ENCODE measurements at places on chromosomes 13 and 19.

DNA sequence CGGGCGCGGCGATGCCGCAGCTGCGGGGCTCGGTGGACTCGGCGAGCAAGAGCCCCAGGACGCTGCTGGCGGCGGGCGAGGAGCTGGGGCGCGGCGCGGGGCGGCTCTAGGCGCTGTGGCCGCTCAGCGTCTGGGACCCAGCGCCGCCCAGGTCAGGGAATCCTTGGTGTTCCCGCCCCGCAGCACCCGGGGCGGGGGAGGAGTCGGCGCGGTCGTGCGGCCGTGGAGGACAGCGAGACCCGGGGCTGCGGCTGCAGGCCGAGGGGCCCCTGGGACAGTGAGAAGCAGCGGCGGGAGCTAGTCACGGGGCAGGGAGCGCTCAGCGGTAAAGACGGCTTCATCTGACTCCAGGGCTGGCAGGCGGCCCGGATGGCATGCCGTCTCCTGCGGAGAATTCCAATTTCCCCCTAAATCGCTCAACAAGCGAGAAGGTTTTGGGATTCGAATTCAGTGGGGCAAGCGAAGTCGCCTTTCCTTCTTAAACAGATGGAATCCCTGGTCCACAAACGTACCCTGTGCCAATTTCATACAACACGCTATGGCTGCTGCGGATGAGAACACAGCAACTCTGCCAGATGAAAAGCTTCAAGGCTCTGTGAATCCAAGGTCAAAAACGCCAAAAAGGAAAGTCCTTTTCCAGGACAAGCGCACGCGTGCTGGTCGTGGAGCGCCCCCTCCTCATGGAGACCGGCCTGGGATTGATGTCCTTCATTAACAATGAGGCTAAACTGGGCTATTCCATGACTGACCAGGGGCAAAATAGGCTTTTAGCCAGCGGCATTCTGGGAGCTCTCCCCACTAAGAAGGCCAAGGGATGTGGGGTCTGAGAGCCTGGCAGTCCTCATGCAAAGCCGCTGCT is 4.2 kb upstream of the ZSCAN4 start:
- no peak for DNase-seq

DNA sequence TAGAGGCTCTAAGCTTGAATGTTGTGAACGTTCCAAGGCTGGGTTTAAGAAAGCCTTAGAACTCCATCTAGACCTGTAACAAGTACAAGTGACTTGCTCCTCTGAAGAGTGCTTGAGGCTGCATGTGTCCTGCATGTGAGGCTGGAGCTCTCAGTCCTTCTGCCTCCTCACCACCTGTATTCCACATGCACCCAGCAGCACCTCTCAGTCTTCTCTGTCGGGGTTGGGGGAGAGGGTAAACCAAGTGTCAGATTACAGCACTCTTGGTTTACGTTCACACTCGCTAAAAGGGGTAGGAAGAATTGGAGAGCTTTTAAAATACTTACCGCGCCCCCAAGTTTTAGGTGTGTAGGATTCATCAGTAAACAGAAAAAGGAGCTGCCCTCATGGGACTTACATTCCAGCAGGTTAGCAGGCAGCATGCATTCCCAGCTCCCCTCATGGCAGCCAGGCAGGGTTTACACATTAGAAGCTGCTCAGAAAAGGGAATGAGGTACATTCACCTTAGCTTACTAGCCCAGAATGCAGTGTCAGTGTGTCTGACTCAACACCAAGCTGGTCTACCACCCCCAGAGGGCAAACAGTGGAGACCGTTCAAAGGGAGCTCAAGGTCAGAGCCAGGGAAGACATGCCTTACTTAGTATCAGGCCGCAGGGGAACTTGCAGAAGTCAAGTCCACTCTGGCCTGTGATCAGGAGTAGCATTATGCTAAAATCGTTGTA is 248.1 kb downstream of the PCCA start:
- DNase-seq, result no peak

DNA sequence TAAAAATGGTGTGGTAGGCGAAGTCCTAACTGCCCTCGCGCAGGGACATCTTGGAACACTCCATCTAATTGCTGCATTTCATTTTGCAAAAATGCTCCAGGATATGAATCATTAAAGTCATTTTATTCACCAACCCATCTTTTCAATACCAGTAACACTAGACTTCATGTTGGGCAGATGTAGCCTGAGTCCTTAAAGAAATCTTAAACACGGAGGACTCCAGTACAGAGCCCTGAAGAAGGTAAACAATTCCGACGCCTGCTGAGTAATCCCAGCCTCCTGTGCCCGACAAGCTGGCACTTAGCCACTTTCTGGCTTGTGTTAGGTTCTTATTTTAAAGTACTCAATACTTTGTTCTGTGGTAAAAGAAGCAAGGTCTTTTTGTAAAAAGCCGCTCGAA is 58.0 kb upstream of the IRS2 start:
- DNase-seq, result no peak

GRCh38 chr13:32316028-32316339 is 676 bp downstream of the BRCA2 start:
- no peak for DNase-seq

GRCh38 chr19:40672038-40672437 is 18.4 kb downstream of the NUMBL start:
- no peak for DNase-seq

DNA sequence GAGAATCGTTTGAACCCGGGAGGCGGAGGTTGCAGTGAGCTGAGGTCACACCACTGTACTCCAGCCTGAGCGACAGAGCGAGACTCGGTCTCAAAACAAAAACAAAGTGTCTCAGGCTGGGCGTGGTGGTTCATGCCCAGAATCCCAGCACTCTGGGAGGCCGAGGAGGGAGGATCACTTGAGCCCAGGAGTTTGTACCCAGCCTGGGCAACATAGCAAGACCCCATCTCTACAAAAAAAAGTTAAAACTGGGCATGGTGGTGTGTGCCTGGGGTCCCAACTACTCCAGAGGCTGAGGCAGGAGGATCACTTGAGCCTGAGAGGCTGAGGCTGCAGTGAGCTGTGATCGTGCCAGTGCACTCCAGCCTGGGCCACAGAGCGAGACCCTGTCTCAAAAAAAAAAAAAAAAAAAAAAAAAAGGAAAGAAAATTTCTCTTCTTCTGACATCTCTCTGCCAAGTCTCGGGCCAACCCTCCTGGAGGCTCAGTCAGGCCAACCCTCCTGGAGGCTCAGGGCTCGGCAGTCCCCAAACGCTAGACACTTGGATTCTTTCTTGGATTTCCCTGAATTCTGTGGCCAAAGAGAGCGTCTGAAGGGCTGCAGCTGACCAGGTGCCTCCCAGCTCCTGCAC is 26.3 kb downstream of the ARID3A start:
- DNase-seq, result no peak

- no peak for DNase-seq
These were observed 13.8 kb upstream of the SLITRK1 start for GRCh38 chr13:83895994-83896580.

GRCh38 chr13:36954542-36954941 is 34.5 kb upstream of the SMAD9 start:
- DNase-seq, result no peak

DNA sequence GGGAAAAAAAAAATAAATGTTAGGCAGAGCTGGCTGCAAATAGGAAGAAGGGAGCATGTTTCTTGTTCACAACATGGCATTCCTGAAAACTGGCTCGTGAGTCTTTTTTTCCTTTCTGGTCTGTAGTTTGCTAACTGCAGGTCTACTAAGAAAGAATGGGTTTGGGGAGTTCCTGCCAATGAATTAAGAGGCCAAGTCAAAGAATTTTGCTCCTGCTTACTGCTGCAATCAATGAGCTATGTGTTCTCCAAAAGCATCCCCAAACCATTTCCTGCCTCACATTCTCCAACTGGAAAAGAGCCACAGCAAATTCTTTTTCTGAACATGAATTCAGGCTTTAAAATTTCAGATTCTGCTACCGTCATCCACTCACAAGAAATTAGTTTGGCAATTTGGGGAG is 88.6 kb downstream of the DCT start:
- DNase-seq, result no peak

- DNase-seq, result no peak
These were observed 10.2 kb upstream of the CCDC97 start for GRCh38 chr19:41299755-41300089.

DNA sequence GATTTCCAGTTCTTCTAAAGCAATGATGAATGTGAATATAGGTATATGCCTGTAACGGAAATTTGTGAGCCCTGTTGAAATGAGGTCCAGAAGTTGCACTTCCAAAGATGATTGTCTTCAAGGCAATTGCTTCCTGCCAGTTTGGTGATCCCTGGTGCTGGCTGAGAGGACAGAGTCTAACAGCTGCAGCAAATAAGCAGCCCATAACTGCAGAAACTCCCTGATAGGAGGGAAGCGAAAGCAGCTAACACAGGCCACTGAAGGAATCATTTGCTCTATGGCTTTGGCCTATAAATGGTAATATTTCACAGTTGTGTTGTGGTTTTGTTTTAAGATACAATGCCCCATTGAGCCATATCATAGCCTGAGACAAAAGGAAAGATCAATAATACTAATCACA is 451.5 kb upstream of the MIR17HG start:
- DNase-seq, result no peak

GRCh38 chr19:31294189-31294588 is 55.0 kb downstream of the TSHZ3 start:
- DNase-seq, result no peak

- DNase-seq, result no peak
These were observed 1058.2 kb upstream of the PCDH20 start for GRCh38 chr13:62473944-62474237.

GRCh38 chr13:57673197-57673596 is 41.7 kb downstream of the PCDH17 start:
- no peak for DNase-seq

DNA sequence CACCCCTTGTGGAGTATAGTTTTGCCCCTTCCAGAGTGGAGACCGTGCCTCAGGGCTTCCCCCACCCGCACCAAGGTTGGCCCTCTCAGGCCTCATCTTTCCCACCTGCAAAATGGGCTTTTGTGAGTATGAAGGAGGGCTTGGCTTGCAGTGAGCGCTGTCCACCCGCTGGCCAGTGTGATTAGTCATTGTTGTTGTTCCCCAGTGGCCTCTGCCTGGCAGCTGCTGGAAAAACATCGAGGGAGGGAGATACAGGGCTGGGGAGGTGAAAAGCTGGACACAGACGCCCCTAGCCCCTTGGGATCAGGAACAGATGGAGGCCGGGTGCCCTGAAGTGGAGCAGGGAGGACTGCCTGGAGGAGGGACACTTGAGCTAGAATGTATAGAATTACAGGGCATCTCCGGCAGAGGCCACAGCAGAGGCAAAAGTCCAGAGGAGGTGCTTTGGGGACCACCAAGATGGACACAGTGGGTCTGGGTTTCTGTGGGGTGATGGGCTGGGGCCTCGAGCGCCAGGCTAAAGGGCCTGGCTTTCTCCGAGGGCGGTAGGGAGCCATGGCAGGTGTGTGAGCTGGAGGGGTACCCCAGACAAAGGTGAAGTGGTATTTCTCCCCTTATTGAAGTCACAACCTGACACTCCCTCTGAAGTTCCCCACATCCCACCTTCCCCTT is 3.9 kb upstream of the IL12RB1 start:
- no peak for DNase-seq

DNA sequence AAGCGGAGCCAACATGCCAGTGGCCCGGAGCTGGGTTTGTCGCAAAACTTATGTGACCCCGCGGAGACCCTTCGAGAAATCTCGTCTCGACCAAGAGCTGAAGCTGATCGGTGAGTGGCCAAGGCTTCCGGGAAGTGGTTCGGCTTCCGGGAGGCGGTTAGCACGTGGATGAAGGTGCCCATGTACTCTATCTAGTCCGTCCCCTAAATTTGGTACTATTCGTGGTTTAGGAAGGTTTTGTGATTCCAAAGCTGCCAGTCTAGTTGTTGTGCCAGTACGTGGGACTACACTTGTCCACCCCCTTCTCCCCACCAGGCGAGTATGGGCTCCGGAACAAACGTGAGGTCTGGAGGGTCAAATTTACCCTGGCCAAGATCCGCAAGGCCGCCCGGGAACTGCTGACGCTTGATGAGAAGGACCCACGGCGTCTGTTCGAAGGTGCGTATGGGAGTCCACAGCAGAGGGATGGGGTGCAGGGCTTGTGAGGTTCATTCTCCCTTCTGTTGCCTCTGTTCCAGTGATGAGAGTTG is 579 bp downstream of the RPS9 start:
- no peak for DNase-seq

Data from DMS153 (cell line).